SK-N-SH (cell line): ENCODE measurements at places on chromosomes 1 and 21. TPM values are rescaled to one million over a fixed set of nuclear protein-coding genes. Genes with fewer than 3 reads are reported as not detected.

- H3K4me3 ChIP-seq = no peak overlapping the region
- no peaks in the 10 kb centered on the region for H3K4me1 ChIP-seq
- H3K27me3 ChIP-seq = no peaks in the 10 kb centered on the region
- no peak overlapping the region for H3K27ac ChIP-seq
- no peak for DNase-seq
- no peaks in the 10 kb centered on the region for H3K36me3 ChIP-seq
Measured at GRCh38 chr1:12142891-12143630, 23.7 kb upstream of the TNFRSF1B start.

DNA sequence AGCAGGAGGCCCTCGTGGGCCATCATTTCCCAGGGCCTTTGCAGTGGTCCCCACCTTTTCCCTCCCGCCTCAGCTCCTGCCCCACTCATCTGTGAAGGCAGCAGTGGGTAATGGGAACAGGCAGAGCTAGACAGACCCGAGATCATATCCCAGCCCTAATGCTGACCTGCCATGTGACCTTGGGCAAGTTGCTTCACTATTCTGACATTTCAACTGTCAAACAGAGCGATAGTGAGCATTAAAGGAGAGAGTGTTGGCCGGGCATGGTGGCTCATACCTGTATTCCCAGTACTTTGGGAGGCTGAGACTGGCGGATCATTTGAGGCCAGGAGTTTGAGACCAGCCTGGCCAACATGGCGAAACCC, 51.7 kb downstream of the RPS6KA1 start:
- H3K4me1 ChIP-seq = no peaks in the 10 kb centered on the region
- H3K4me3 ChIP-seq = no peak overlapping the region
- no peaks in the 10 kb centered on the region for H3K27me3 ChIP-seq
- H3K36me3 ChIP-seq = no peaks in the 10 kb centered on the region

DNA sequence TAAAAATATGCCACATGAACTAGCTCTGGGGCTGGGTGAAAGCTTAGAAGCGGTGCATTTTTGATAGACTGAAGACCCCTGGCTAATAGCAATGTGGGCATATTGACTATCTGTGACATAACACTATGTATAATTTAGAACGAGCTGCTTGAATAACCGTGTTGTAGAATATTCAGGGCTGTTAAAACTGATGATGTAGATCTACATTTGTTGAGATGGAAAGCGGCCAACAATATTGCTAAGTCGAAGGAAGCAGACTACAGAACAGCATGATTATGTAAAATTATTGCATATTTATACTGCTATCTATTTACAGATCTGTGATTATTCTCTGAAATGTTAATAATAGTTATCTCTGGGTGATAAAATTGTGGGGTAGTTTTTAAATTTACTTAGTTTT, 41.1 kb upstream of the BCL10 start:
- no peak for DNase-seq
- H3K4me3 ChIP-seq = no peak overlapping the region
- peaks cover 28% of the 10 kb centered on the region for H3K4me1 ChIP-seq
- no peaks in the 10 kb centered on the region for H3K27me3 ChIP-seq
- peaks cover 19% of the 10 kb centered on the region for H3K36me3 ChIP-seq
- H3K27ac ChIP-seq = no peak overlapping the region; the same call in none of the 2 replicates

The SV2A gene
- 22.7 and 27.6 TPM in 2 replicates for polyA plus RNA-seq

The GBP1 gene
- polyA plus RNA-seq = 6.9 and 7.4 TPM in 2 replicates

GRCh38 chr1:10280439-10281350, 70.3 kb downstream of the KIF1B start:
- DNase-seq = no peak
- peak overlapping the region; percentile 74 for H3K27ac ChIP-seq
- no peaks in the 10 kb centered on the region for H3K27me3 ChIP-seq
- H3K4me3 ChIP-seq = no peak overlapping the region
- H3K36me3 ChIP-seq = peaks cover 29% of the 10 kb centered on the region
- H3K4me1 ChIP-seq = peaks cover 24% of the 10 kb centered on the region

GRCh38 chr21:28442624-28443023, 550.1 kb downstream of the LTN1 start:
- no peak overlapping the region for H3K4me3 ChIP-seq
- DNase-seq = no peak
- peaks cover 3% of the 10 kb centered on the region; the same call in 1 of the 2 replicates for H3K4me1 ChIP-seq
- H3K27ac ChIP-seq = peak overlapping the region; percentile 55; the same call in 1 of the 2 replicates
- no peaks in the 10 kb centered on the region for H3K27me3 ChIP-seq

GRCh38 chr1:236868625-236869467, 73.8 kb downstream of the MTR start:
- H3K36me3 ChIP-seq = peaks cover 50% of the 10 kb centered on the region
- no peak overlapping the region for H3K27ac ChIP-seq
- DNase-seq = peak; percentile 53

- no peaks in the 10 kb centered on the region for H3K27me3 ChIP-seq
- peak overlapping the region; percentile 53 for H3K4me3 ChIP-seq
- H3K36me3 ChIP-seq = no peaks in the 10 kb centered on the region
Measured at GRCh38 chr1:71046891-71047634, 553 bp downstream of the PTGER3 start.

GRCh38 chr1:9161963-9162362, 33.1 kb upstream of the GPR157 start:
- no peak overlapping the region for H3K4me3 ChIP-seq
- H3K36me3 ChIP-seq = no peaks in the 10 kb centered on the region
- H3K4me1 ChIP-seq = peaks cover 16% of the 10 kb centered on the region
- no peak overlapping the region for H3K27ac ChIP-seq
- DNase-seq = no peak

- H3K4me3 ChIP-seq = peak overlapping the region; percentile 17; the same call in 1 of the 2 replicates
- no peaks in the 10 kb centered on the region for H3K4me1 ChIP-seq
- no peaks in the 10 kb centered on the region for H3K27me3 ChIP-seq
- no peak overlapping the region for H3K27ac ChIP-seq
- H3K36me3 ChIP-seq = no peaks in the 10 kb centered on the region
- no peak for DNase-seq
Measured at GRCh38 chr1:110916669-110917306, 43.8 kb downstream of the CD53 start.

DNA sequence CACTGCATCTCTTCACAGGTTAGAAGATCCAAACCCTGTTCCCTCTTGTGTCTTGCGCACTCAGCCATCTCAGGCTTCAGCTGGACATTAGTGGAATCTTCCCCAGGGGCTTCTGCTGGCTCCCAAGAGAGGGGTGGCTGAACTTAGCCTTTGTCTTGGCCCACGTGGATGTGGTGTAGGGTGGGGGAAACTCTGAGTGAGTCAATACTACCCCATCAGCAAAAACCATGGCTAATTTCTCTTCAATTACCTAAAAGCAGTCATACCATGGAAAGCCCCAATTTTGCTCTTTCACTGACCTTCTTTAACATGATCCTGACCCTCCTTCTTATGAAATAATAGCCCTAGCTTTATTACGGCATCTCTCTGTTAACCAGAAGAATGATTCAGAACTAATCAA, 72.5 kb upstream of the RAB3GAP2 start:
- H3K27ac ChIP-seq = no peak overlapping the region
- H3K4me1 ChIP-seq = peaks cover 3% of the 10 kb centered on the region; the same call in 1 of the 2 replicates
- DNase-seq = no peak
- no peak overlapping the region for H3K4me3 ChIP-seq
- H3K27me3 ChIP-seq = no peaks in the 10 kb centered on the region
- no peaks in the 10 kb centered on the region for H3K36me3 ChIP-seq
